ENCODE measurements at places on chromosomes 16 and 17.

DNA sequence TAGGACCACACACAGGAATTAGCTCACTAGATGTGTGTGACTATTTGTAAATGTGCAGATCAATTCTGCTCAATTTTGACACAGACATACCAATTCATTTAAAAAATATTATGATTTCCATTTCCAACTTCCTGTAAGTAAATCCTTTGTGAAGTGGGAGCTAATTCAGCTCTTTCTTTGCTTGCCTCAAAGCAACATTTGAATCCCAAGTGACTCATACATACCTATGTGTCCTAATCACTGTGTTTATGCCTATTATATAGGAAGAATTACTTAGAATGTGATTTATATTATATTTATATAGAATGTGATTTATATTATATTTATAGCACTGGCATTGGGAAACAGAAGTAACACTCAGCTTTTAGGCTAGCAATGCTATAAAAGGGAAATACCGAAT is 195.9 kb upstream of the C17orf78 start:
- no peak for DNase-seq

- DNase-seq: no peak
These were observed 221.4 kb downstream of the CDH8 start for GRCh38 chr16:61814726-61815347.

- DNase-seq: no peak
These were observed 57.8 kb downstream of the NEUROD2 start for GRCh38 chr17:39549747-39550573.

- no peak for DNase-seq
These were observed 22.6 kb downstream of the MXRA7 start for GRCh38 chr17:76688165-76688622.

DNA sequence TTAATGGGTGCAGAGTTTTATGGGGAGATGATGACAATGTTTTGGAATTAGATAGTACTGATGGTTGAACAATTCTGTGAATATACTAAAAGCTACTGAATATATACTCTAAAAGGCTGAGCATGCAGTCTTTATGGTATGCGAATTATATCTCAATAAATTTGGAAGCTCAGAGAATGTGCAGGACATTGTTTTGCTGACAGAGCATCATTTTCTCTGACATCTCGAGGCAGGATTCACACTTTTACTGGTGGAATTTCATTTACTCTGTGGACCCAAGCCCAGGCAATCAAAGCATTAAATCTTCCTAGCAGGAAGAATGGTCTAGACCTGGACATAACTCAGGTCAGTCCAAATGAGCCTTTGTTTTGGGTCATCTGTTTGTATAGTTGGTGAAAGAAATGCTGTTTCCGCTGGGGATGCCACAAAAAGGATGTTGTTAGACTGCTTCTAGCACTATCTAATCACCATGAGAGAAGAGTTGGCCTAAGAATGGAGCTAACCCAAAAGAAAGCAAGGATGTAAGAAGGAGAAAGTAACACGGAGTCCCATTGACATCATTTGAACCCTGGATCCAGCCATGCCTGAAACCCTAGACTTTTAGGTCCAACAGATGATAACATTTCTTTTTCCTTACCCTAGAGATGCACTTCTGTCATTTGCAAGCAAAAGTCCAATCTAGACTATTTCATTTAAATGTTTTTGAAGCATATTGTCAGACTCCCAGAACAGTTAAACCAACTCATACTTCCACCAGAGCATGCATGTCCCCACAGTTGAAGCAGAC is 18.8 kb upstream of the USP10 start:
- DNase-seq: no peak

DNA sequence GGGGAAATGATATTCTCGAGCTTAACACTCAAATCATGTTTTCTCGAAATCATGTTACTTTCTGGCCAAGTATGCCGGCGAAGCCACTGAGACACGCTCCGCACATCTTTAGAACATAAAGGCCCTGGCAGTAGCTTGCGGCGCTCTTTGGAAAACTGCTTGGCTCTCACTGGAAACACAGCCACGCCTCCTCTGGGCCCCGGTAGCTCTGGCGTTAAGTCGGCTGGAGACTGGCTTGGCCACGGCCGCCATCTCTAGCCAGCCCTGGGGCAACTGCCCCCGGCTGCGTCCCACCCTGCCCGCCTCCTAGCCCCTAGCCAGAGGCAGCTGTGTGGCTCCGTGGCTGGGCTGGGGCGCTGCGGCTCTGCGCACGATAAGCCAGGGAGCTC is 9.2 kb upstream of the BAIAP2 start:
- DNase-seq: no peak

DNA sequence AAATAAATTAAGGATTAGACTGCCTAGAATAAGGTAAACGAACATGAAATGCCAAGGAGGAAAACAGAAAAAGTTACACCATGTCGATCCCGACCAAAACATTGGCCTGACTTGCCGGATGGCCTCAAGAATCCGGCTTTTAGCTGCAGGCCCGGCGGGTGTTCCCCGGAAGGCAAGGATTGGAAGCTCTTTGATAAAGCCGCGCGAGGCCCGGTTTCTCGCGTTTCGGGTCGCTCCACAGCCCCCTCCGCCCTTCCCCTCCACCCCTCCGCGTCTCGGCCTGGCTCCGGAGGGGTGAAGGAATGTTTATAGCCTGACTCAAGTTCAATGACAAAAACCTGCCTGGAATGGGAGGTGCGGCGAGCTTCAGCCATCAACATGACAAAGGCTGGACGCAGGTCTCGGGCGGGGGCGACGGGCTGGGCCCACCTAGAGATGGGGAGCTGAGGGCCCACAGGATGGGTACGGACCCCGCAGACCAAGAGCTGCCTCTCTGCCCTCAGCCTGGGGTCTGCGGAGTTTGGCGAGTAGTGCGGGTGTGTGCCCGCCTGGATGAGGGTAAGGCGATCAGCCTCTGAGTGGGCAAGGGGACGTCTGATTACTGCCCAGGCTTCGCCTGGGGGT is 2.6 kb downstream of the PRAC1 start:
- DNase-seq: no peak

DNA sequence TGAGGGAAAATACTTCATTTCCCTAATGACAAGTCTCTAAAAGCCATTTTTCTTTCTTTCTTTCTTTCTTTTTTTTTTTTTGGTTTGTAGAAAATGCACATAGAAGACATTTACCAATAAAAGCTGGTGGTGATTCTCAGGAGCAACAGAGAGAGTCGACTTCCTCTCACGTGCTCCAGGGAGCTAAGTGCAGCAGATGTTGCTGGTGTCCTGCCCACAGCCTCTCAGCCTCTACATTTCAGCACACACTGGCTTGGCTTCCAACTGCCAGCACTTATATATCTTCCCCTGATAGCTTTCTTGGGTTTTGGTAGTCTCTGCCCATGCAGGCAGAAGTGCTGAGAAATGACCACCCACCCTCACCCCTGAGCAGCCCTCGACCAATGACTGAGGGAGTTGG is 58.4 kb upstream of the MARCHF10 start:
- DNase-seq: no peak
